ENCODE measurements at places on chromosomes 5 and 9.

DNA sequence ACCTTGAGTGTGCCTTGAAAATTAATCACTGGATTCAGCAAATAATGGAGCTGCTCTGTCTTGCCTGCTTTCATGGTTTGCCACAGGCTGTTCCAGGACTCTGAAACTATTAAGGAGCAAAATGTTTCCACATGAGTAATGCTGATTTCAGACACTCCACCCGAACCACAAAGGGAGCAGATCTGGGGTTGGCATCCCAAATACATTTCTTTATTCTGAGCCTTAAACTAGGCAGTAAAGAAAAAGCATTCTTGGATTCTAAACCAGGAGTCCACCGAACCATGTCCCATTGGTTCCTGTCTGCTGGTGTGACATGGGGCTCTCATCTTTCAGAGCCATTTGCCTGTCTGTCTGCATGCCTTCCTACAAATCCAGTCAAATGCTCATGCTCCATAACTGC lies 10.1 kb upstream of the C1QTNF3 start:
- DNase-seq, result no peak

DNA sequence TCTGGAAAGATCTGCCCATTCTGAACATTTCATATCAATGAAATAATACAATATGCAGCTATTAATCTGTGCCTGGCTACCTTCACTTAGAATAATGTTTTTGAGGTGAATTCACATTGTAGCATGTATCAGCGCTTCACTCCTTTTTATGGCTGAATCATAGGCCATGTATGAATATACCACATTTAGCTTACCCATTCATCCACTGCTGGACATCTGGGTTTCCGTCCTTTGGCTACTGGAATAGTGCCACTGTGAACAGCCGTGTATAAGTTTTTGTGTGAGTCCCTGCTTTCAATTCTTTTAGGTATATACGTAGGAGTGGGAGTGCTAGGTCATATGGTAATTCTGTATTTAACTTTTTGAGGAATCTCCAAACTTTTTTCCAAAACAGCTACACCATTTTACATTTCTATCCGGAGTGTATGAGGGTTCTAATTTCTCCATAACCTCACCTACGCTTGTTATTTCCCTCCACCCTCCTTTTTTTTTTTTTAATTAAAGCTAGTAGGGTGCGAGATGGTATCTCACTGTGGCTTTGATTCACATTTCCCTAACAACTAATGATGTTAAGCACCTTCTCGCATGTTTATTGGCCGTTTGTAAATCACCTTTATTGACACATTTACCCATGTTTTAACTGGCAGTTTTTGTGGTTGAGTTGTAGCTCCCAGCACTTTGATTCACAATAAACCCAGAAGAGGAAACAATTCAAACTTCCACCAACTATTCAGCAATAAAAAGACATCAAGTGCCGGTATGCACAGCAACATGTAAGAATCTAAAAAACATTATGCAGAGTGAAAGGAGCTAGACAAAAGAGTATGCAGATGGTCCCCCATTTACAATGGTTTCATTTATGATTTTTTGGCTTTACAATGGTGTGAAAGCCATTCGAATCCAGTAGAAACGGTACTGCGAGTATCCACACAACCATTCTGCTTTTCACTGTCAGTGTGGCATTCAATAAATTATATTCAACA lies 8.1 kb downstream of the SEMA4D start:
- no peak for DNase-seq

DNA sequence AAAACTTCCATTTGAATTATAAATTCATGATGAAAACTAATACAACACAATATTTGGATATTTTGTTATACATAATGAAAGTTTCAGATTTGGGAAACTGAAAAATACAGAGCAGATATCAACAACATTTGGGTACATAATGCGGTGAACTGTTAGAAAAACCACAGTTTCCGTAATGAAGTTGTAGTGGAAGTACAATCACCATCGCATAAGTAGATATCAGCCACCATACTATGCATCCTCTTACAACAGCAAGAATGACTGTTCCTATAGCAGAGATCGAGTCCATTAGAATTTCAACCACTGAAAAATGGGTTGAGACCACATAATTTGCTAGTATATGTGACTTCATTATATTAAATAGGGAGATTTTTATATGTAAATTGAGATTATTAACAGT lies 770.2 kb upstream of the DMAC1 start:
- DNase-seq, result no peak

- no peak for DNase-seq
Observed at GRCh38 chr9:130265431-130266235, at the start of gene HMCN2. HMCN2 (plus strand) TSS chr9:130265760; CDS start chr9:130265879, 119 bp downstream.

- no peak for DNase-seq
Observed at GRCh38 chr9:134658378-134658955, 16.9 kb downstream of the COL5A1 start.

- DNase-seq, result no peak
Observed at GRCh38 chr5:135444881-135445280, 2.3 kb downstream of the DCANP1 start.

- DNase-seq, result no peak
Observed at GRCh38 chr5:55108661-55109060, 6.2 kb downstream of the GZMA start.

DNA sequence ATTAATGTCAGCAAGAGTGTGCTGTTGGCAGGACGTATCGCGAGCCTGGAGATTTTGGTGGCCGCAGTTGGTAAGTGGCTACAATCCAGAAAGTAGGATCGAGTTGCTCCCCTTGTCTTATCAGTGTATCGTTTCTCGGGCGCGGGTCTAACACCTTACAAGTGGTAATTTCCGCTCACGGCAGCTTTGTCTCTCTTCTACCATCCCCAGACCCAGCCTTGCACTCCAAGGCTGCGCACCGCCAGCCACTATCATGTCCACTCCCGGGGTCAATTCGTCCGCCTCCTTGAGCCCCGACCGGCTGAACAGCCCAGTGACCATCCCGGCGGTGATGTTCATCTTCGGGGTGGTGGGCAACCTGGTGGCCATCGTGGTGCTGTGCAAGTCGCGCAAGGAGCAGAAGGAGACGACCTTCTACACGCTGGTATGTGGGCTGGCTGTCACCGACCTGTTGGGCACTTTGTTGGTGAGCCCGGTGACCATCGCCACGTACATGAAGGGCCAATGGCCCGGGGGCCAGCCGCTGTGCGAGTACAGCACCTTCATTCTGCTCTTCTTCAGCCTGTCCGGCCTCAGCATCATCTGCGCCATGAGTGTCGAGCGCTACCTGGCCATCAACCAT lies 1.1 kb downstream of the PTGER4 start:
- no peak for DNase-seq

GRCh38 chr5:1545126-1545804 lies 21.5 kb upstream of the LPCAT1 start:
- no peak for DNase-seq

DNA sequence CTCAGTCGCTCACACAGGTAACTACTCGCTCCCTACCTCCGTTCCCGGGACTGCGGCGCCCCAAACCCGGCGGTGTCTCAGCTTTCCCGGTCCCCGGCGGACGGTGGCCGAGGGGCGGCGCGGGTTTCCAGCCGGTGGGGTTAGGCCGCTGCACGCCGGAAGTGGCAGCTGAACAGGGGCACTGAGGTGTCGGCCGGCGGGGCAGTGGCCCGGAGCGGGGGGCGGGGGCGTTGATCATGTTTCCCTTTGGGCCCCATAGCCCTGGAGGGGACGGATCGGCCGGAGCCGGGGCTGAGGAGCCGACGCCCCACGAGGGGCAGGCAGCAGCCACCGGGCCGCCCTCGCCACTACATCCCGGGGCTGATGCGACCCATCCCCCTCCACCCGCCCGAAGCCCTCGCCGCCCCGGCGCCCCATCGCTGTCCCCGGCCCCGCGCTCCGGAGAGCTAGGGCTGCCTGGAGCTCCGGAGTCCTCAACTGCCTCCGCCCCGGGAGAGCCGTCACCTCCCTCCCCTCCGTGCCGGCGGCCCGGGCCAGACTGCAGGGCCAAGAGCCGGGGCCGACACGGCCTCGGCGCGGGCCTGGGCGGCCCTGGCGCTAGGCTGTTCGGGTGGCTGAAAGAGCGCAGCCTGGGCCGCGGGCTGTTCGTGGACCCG lies at the start of gene DCAF10:
DCAF10 (plus strand) TSS at position 167 of the 656 bp plus-strand sequence; CDS start at position 237, 70 bp downstream.
- peak; percentile 55 for DNase-seq

DNA sequence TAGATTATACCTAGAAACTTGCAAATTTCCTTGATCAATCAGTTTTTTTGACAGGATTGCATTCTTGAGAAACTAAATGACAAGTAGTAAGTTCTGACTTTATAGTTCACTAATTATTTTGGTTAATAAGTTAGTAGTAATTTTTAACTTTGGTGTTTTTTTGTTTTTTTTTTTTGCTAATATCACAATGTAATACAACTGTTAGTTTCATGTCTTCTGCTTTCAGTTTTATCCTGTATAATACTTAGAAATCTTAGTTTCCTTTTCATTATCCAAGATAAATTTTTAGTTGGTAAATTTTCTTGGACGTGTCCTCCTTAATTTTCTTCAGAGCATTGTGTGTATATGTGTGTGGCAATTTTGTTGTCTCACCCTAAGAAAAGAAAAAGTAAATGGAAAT lies 57.8 kb downstream of the CWC27 start:
- DNase-seq, result no peak

DNA sequence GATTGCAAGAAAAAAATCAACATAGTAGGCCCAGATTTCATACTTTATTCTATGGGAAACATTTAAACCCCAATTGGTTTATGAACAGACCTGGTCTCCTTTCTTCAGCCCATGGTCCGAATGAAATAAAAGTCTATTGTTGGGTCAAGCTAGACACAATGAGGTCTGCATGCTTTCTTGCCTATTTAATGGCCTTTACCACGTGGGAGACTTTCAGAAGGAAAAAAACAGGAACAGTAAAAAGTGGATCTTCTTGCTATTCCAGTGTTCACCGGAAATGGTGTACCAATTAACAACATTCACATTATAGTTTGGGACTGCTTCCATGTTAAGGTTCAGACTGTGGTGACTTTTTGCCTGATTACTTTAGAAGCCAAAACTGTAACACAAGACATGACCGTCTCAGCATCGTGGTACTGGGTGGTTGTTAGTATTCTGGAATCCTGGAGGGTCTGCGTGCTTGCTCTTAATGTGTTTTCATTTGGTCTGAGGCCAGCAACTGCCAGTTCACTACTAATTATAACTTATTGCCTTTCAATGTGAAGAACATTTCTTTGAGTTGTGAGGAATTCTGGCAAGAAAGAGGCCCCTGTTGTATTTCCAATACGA lies 85.4 kb upstream of the PRRC1 start:
- no peak for DNase-seq

- no peak for DNase-seq
Observed at GRCh38 chr9:81589819-81590218, 99.5 kb downstream of the TLE1 start.

GRCh38 chr5:23419115-23419514 lies 88.3 kb upstream of the PRDM9 start:
- DNase-seq, result no peak

- no peak for DNase-seq
Observed at GRCh38 chr5:16934677-16935153, 1.4 kb downstream of the MYO10 start.

DNA sequence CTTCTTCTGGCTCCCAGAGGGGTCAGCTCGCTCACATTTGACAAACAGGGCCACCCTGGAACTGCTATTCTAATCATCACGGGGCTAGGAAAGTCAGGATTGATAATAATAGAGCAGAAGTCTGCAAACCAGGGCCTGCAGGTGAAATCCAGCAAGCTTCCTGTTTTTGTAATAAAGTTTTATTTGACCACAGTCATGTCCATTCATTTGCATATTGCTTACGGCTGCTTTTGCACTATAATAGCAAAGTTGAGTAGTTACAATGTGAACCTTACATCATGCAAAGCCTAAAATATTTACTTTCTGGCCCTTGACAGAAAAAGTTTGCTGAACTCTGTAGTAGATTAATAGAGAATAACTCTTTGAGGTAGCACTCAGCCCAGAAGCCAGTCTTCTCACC lies 63.2 kb upstream of the CTXN3 start:
- DNase-seq, result no peak

- peak; percentile 45 for DNase-seq
Observed at GRCh38 chr9:124285903-124286291, 28.1 kb downstream of the NEK6 start.

DNA sequence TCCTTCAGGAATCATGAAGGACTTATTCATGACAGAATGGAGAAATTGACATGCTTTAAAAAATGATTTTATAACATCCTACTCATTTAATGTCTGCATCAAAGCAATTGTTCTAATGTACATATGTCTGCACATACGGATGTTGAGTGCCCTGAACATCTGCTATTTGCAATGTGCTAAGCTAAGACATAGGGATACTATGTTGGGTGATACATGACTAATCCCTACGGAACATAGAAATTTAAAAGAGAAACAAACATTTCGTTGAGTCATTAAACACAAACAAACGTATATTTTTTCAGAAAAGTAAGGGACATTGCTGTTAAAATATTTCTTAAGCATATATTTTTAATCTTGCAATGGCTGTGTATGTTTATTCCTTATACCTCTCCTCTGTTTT lies 686.5 kb upstream of the ADAMTS16 start:
- DNase-seq, result no peak

DNA sequence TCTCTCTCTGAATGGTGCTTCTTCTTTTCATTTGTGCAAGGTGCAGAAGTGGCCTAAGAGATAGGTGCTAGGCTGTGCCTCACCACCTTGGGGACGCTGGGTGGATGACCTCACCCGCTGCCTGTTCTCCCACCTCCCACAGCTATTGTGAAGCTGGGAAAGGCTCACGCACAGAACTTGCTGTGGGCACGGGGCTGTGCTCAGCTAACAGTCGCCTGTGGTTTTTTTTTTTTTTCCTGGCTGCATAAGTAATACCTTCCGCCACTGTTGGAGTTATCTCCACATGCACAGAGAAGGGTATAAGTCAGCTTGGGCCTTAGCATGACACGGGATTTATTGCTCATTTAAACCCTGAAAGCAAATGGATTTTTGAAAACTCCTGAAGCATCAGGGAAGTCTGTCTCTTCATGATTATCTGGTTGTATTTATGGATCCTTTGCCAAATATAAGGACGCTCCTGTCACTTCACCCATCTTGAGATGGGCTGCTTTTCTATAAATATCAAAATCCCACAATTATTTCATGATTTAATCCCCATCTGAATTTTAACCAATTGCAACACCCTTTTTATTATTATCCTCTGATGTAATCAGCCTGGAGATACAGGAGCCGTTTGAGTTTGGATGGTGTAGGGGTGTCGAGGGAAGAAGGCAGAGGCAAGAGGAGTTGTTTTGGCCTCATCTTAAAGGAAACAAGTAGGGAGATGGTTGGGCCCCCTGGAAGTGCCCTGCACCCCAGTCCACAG lies 9.0 kb downstream of the DBH start:
- DNase-seq, result no peak

Data from hippocampal formation (tissue), 2 donors.